ENCODE measurements at places on chromosomes 16 and 17. TPM values are rescaled to one million over a fixed set of nuclear protein-coding genes. Genes with fewer than 3 reads are reported as not detected.

The CACNG1 gene
- not detected for total RNA-seq

The CCL7 gene
- total RNA-seq: not detected

The IRX6 gene
- total RNA-seq: 0.10 TPM

- no peak for DNase-seq
- H3K27me3 ChIP-seq: no peaks in the 10 kb centered on the region
- H3K36me3 ChIP-seq: no peaks in the 10 kb centered on the region
- peak overlapping the region; percentile 94 for H3K27ac ChIP-seq
- peaks cover 54% of the 10 kb centered on the region for H3K4me1 ChIP-seq
These were observed 216.9 kb upstream of the GSE1 start for GRCh38 chr16:85395913-85396878.

- H3K27me3 ChIP-seq: no peaks in the 10 kb centered on the region
- H3K4me1 ChIP-seq: no peaks in the 10 kb centered on the region
- H3K27ac ChIP-seq: no peak overlapping the region
- H3K4me3 ChIP-seq: no peak overlapping the region
- no peaks in the 10 kb centered on the region for H3K36me3 ChIP-seq
These were observed 55.7 kb downstream of the GNA13 start for GRCh38 chr17:65000798-65001197.

DNA sequence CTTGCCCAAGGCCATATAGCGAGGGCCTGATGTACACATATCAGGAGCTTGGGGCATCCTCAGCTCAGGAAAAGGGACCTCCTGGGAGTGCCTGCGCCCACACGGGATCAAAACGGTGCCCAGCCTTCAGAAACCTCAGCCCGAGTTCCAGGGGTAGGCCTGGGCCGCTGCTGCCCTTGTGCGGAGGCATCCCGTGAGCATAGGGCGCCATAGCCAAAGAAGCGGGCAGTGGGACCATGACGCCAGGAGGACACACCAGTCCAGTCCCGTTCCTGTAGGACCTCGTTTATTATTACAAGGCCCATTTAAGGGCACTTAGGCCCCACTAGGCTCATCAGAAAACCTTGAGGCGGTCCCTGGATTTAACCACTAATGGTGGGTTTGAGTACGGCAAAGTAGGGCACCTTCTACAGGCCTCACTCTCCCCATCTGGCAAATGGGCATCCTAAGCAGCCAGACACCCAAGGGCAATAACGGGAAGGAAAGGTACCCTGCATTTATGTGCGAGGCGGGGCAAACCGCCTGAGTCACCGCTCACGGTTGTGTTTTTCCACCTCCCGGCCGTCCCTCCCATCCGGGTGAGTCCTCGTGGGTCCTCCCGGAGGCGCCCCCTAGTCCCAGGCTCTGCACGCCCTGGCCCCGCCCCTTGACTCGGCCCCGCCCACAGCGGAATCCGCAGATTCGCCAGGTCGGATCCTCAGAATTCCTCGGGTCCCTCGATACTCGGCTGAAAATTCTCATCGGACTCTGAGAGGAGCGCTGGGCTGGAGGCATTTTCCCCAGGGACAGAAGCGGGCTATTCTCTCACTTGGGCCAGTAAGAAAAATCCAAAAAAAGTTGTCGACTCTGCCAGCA is 726 bp upstream of the SETD1A start:
- no peaks in the 10 kb centered on the region for H3K36me3 ChIP-seq
- H3K27me3 ChIP-seq: no peaks in the 10 kb centered on the region
- H3K4me3 ChIP-seq: peak overlapping the region; percentile 93
- peak overlapping the region; percentile 100 for H3K27ac ChIP-seq
- DNase-seq: peak; percentile 93
- H3K4me1 ChIP-seq: peaks cover 8% of the 10 kb centered on the region

DNA sequence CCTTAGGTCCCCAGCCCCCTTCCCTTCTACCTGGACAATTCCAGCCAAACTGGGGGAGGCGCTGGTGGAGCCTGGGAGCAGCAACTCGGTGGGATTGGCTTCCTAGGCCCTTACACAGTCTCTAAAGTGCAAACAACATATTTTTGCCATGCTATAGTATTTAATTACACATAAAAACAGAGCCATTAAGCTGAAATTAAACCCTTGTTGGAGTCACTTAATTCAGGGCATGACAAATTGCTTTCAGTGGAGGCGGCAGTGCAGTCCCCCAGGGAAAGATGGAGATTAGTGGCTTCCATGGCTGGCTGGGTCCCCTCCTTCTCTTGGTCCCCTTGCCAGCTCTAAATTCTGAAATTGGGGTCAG is 17.3 kb downstream of the IGFBP4 start:
- no peak overlapping the region for H3K4me3 ChIP-seq
- H3K4me1 ChIP-seq: peaks cover 59% of the 10 kb centered on the region
- peak overlapping the region; percentile 86 for H3K27ac ChIP-seq
- no peaks in the 10 kb centered on the region for H3K36me3 ChIP-seq

DNA sequence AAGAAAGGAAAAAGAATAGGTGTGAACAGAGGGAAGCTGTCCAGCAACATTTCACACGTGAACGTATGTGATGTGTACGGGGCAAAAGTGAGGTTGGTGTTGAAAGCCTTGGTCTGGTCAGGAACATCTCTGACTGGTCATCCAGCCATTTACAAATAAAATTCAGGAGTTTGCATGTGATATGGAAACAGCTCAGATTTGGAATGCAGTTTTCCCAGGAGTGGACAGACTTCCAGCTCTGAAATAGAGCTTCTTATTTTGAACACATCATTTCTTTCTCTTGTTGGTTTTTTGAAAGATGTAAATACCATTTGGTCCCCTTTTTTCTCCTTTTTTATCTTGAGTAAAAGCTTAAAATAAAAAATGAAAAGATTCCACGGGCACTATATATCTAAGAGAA is 566.2 kb upstream of the ZFHX3 start:
- H3K27ac ChIP-seq: no peak overlapping the region
- no peaks in the 10 kb centered on the region for H3K4me1 ChIP-seq
- no peak overlapping the region for H3K4me3 ChIP-seq
- no peak for DNase-seq
